ENCODE measurements at places on chromosomes 2 and 18.

DNA sequence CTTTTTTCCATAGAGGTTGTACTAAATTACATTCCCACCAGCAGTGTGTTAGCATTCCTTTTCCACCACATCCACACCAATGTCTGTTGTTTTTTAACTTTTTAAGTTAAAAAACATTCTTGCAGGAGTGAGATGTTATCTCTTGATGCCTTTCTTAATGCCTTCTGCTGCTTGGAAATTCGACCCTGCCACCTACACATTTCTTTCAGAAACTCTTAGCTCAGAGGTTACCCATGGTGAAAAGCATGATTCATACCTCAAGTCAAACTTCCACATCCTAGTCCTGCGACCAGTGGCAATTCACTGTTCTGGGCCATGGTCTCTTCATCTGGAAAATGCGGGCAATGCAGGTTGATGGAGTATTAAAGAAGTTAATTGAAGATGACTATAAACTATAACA is 12.7 kb upstream of the HNMT start:
- DNase-seq, result no peak

GRCh38 chr2:120237491-120237902 is 14.3 kb upstream of the TMEM185B start:
- peak; percentile 53 for DNase-seq

DNA sequence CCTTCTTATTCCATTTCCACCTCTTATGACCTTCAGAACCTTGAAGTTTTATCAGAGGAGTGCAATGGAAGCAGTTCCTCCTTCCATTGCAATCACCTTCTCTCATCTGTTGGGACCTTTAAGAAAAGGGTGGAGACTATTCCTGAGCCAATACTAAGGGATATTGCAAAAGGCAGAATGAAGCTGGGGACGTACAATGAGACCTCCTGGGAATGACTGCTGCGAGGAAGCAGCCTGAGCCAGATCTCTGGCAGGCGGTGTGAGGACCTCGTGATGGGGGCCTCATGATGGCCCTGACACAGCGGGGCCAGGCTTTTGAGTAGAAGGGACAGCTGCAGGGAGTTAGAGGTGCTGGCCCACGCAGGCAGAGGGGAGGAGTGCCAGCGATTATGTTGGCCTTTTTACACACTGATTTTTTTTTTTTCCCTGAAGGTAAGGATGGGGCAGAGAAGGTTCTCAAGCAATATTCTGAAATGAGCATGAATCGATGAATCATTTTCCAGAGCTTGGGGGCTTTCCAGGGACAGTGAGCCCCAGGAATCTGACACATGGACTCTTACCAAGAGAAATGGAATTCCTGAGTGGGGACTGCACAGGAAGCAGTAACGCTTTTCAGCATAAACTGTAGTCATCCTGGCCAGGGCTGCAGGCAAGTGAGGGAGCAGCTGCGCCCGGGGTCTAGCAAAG is 40.0 kb upstream of the LAPTM4A start:
- DNase-seq, result no peak

- DNase-seq, result no peak
Observed at GRCh38 chr2:162196638-162197037, 44.6 kb upstream of the GCG start.

- no peak for DNase-seq
Observed at GRCh38 chr18:59202258-59202820, 17.6 kb upstream of the GRP start.

- no peak for DNase-seq
Observed at GRCh38 chr2:42788882-42789281, 3.5 kb downstream of the HAAO start.
